ENCODE measurements at places on chromosomes 6 and 20.

DNA sequence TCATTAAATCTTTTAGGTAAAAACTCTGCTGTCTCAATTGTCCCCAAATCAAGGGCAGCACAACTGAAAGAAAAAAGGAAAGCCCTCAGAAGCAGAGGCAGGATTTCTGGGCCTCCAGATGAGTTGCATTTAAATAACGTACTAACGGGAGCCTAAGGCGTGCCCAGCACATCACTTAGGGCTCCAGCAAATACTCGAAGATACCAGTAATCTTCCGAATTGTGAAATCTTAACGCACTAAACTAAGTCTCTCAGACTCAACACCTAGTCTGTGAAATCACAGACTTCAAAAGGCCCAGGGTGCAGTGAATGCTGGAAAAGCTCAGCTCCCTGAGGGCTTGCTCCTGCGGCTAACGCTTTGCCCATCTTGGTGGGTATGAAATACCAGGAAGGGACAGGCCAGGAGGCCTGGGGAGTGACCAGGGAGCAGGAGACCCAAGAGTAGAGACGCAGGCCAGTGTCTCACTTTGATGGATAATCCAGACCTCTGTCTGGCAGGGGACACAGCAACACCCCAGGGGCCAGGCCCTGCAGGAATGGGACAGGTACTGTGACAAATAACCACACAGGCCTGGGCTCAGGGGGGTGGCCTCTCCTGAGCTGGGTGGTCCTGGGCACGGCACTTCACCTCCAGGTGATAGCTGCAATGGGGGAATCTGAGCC lies 36.4 kb downstream of the RRBP1 start:
- no peak for DNase-seq

DNA sequence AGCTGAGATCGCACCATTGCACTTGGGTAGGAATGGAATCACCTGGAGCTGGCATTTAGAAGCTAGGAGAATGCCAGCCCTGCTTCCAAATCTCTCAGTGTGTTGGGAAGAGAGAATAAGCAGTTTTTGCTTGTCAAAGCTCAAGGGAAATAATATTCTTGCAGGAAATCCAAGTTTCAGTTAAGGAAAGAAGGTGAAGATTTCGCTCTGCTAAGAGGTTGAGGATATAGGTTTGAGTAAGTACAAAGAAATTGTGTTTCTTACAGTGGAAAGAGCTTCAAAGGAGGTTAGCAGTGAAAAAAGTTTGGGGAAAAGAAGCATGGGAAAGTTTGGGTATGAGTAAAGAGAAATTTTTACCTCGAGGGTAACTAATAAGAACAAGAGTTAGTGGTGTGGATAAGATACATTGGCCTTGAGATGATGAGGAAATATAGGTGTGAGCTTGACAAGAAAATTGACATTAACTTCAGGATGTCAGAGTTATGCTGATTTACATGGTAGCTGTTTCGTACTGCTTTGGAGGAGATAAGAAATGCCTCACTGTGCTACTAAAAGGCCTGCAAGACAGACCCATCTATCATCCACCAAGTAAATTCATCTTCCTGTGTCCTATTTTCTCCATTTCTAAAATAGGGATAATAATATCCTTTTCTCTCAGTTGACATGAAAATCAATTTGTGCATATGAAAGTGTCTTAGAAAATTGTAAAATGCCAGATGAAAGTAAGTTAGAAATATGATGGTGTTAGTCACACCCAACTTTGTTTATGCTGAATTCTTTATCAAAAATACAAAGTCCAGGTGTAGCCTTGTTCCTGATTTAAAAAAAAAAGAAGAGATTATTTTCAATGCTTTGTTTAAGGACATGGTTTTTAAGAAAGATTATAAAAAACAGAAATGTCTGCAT lies 12.8 kb upstream of the HINT3 start:
- no peak for DNase-seq

GRCh38 chr6:8229915-8230756 lies 127.8 kb upstream of the EEF1E1 start:
- DNase-seq = no peak

- DNase-seq = no peak
These were observed 127.5 kb upstream of the SMLR1 start for GRCh38 chr6:130699742-130700141.

GRCh38 chr6:154914288-154914687 lies 80.8 kb upstream of the TIAM2 start:
- DNase-seq = no peak

DNA sequence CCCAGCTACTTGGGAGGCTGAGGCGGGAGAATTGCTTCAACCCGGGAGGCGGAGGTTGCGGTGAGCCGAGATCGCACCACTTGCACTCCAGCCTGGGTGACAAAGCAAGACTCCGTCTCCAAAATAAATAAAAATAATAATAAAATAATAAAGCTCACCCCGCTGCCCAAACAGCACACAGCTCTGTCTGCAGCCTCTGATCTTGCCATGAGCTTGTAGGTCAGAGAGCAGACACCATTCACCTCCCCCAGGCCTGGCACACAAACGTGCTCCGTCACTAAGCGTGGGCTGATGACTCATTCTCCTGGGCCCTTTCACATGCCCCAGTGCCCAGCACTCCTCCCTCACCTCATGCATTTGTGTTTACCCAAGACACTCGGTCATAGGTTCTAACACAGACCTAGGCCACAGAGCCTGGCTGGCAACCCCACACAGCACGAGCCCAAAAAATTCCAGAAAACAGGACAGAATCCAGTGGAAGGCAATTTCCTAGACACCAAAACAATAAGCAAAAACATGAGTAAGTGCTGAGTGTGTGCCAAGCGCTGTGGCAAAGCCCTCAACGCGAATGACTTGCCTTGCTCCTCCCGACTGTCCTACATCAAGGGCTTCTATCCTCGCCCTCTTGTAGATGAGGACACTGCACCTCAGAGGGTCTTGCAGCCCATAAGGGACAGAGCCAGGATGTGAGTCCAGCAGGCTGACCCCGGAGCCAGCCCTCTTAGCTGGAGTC lies 18.0 kb downstream of the ATP9A start:
- DNase-seq = peak; percentile 30

- DNase-seq = peak; percentile 46
These were observed 891 bp downstream of the RSPO3 start for GRCh38 chr6:127119102-127120022.

DNA sequence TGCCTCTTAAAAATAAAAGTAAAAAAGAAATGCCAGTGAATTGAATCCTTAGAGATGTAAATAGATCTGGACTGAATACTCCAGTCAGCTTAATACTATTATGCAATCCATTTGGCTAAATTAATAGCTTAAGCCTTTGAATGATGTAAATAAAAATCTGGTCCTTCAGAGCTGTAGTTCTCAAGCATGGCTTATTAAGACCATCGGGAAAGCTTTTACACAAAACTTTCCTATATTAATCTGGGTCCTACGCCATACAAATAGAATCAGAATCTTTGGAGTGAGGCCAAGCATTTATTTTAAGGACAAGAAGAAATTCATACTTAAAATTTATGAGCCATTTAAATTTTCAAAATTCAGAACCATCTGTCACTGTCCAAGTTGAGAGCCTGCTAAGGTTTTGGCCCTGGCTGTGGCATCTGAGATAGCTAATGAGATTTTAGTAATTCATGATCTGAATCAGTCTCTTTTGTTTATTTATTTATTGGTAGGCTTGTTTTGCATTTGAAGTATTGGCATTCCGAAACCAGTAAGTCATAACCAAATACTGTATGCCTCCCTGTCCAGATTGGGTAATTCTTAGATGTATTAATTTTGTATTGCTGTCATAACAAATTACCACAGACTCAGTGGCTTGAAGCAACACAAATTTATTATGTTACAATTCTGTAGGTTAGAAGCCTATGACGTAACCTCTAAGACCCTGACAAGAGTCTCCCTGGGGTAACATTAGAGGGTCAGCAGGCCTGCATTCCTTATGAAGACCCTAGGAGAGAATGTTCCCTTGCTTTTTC lies 228.1 kb upstream of the RAB32 start:
- DNase-seq = no peak

- DNase-seq = no peak
These were observed 98.5 kb downstream of the MBOAT1 start for GRCh38 chr6:20113649-20114224.

DNA sequence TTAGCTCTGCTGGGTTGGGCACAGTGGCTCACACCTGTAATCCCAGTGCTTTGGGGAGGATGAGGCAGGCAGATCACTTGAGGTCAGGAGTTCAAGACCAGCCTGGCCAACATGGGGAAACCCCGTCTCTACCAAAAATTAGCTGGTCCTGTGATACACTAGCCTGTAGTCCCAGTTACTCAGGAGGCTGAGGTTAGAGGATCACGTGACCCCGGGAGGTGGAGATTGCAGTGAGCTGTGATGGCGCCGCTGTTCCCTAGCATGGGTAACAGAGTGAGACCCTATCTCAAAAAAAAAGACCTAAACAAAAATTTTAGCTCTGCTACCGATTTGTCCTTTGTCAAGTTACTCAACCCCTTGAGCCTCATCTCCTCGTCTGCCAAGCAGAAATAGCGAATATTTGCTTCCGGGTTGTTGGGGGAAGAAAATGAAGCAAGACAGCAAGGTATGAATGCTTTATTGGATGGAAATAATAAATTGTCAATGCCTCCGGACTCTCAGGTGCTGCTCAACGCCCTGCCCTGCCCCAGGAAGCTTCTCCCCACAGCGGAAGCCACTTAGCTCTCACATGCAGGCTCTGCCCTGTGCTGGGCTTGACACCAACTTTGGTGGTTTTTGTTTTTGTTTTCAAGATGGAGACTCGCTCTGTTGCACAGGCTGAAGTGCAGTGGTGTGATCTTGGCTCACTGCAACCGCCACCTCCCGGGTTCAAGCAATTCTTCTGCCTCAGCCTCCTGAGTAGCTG lies 24.9 kb upstream of the ITCH start:
- no peak for DNase-seq

GRCh38 chr20:11267131-11267761 lies 593.4 kb upstream of the JAG1 start:
- peak; percentile 72 for DNase-seq

- DNase-seq = peak; percentile 39
These were observed 77.6 kb upstream of the EYA2 start for GRCh38 chr20:46816886-46817638.

- DNase-seq = peak; percentile 63
These were observed 802 bp upstream of the NRN1 start for GRCh38 chr6:6007366-6008088.

- DNase-seq = peak; percentile 31
These were observed 12.4 kb upstream of the LRFN2 start for GRCh38 chr6:40599555-40599954.

Measured in right hindlimb (tissue), 1 donor.